ENCODE measurements at places on chromosomes 2 and 18.

- DNase-seq, result no peak
Measured at GRCh38 chr2:236653863-236654262, 84.2 kb downstream of the ACKR3 start.

- DNase-seq, result no peak
Measured at GRCh38 chr18:2083691-2084090, 487.6 kb downstream of the METTL4 start.

GRCh38 chr2:2839393-2839781 is 508.3 kb upstream of the MYT1L start:
- DNase-seq, result peak; percentile 34

- DNase-seq, result no peak
Measured at GRCh38 chr2:169778446-169778845, 20.2 kb upstream of the SSB start.

DNA sequence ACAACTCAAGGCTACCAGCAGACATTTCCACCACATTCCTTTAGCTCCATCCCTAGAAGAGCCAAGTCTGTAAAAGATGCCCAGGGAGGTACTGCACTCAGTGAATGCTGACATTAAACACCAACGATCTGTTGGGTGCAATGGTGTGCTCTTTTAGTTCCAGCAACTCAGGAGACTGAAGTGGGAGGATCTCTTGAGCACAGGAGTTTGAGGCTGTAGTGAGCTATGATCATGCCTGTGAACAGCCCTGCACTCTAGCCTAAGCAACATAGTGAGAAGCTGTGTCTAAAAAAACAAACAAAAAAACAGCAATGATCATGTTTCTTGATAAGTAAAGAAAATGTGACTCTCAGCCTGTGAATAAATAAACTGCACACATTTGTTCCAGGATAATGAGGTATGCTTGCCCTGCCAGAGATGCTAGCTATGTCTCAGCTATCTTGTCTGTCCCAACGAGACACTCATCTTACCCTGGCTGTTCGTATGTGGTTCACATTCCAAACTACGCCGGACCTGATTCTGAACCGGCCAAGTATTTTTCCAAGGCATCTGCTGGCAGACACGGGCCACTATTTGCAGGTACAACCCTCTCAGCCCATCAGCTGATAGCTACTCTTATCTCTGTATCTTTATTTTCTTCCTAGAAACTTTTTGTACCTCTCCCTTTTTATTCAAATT is 21.8 kb downstream of the TMEM182 start:
- DNase-seq, result no peak

DNA sequence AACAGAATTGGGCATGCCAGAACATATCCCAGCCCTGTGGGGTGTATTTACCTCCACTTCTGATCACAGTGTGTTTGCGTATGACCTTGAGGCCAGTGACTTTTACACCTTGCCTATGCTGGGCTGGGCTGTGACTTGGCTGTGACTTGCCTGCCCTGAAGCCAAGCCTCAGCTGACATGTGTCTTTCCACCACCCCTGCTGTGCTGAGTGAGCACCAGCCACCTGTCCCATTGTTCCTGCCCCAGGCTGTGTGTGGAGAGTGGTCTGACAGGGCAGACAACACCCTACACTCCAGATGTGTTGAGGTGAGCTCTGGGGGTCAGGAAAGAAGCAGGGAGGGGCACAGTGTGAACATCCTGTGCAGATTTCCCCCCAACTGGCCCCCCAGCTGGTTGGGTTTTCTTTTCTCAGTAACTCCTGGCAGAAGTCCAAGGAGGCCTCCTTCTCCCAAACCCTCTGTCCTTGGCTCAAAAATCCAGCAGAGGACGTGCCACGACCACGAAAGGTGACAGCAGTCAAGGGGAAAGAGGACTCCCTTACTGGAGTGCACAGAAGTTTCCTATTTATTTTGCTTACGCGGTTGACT is 5.1 kb upstream of the STEAP3 start:
- DNase-seq, result no peak

DNA sequence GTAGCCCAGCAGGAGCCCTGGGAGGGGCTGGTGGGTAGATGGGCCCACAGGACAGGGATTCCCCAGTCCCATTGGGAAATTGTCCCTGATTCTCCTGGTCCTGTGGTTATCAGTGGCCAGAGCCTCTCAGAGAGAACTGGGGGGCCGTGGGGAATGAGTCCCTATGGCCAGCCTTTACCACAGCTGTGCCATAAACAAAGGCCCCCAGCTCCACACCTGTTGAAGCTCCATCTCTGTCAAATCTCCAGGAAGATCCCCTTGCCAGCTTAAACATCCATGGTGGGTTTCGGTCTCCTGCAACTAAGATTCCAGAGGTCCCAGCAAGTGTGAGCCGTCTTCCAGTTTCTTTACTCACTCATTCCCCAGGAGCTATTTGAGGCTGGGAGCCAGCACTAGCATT is 897.1 kb downstream of the LRRTM4 start:
- DNase-seq, result no peak

DNA sequence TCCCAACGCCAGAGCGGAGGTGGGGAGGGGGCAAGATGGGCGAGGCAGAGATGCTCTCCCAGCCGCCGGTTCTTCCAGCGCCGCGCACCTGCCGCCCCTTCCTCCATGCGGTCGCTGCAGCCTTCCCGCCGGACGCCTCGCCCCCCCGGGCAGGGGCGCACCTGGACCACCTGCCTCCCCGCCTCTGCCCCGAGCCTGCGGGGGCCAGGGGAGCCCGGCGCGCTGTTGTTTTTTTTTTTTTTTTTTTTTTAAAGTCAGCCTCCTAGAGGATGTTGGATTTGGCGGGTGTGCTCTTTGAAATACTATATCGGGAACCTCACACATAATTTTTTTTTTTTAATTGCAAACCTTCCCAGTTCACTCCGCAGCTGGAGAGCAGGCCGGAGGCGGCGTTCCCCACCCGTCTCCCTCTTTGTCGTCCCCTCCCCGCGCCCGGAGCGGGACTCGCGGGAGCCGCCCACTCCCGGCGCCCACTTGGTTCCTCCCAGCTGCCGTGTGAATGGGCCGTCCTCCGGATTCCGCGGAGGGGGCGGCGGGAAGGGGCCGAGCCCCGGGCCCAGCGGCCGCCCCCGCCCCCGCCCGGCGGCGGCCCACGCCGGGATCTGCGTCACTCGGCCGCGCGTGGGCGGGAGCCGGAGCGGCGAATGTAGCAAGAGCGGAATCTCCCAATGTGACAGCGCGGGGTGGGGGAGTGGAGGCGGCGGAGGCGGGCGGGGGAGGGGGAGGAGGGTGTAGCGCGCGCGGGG is 421 bp upstream of the NAB1 start:
- DNase-seq, result peak; percentile 92

- DNase-seq, result no peak
Measured at GRCh38 chr2:240256704-240257637, 116.5 kb upstream of the OTOS start.

DNA sequence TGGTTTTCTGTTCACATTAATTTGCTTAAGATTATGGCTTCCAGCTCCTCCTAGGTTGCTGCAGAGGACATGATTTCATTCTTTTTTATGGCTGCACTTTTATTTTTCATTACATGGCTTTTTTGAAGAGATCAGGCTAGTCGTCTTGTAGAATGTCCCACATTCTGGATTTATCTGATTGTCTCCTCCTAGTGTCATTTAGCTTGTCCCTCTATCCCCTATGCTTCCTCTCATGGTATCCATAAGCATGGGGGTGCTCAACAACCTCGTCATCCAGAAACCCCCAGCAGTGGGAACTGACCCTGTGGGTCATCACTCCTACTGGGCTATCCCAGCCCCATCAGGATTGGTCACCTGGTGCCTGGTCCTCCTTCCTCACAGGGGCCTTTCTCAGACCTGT is 49.6 kb downstream of the SERTAD2 start:
- DNase-seq, result no peak

- no peak for DNase-seq
Measured at GRCh38 chr2:224565452-224566035, 19.6 kb downstream of the CUL3 start.

DNA sequence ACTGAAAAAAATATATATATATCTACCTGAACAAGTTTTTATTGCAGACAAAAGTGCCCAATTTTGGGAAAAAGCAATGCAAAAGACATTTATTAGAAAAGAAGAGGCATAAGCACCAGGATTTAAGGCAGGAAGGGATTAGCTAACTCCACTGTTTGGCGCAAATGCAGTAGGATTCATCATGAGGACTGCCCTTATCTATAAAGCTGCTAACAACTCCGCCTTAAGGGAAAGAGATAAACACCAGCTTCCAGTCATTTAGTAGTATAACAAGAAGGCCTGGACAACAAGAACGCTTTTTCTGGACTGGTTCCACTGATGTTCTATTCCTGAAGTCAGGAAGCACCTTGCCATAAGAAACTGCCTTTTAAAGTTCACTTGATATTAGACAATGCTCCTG is 52.9 kb upstream of the FSHR start:
- DNase-seq, result no peak

GRCh38 chr18:26190506-26190905 is 35.7 kb upstream of the TAF4B start:
- no peak for DNase-seq

DNA sequence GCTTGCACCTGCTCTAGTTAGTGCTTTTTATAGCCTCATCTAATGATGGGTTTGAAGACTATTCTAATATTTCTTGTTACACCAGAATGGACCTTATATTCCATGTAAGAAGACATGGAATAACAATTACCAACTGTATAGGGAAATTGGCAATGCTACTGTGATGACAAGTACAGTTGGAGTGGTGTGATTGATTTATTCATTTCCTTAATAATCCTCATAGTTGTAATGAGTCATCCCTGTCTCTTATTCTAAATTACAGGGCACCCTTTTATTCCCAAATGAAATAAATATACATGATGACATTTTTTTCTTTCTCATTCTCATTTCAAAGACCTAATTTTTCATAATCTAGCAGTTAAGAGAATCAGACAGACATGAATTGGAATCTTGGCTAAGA is 18.3 kb upstream of the TLK1 start:
- DNase-seq, result no peak

- no peak for DNase-seq
Measured at GRCh38 chr18:48514786-48515185, 24.0 kb upstream of the CTIF start.

DNA sequence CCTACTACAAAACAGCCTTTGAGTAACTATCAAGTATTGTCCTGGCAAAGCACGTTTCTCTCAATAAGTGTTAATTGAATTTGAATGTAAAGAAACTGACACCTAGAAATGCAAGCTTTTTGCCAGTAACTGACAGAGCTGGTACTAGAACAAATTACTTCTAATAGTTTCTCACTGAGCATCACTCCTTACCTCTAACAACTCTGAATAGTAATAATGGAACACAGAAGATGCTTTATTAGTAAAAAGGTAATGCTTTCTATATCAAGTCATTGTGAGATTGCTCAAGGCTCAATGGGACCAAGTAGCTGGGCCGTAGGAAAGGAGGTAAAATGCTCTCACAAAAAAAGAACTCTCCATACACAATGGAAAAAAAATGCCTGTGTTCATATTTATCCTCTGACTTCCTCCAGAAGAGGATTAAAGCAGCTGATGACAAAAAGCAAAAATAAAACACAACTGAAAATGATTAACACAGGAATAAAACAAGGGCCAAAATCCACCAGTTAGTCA is 11.8 kb downstream of the RASGRP3 start:
- DNase-seq, result no peak

GRCh38 chr18:22149710-22150109 is 19.7 kb upstream of the GATA6 start:
- no peak for DNase-seq

- no peak for DNase-seq
Measured at GRCh38 chr2:218679119-218679518, 7.2 kb downstream of the STK36 start.

GRCh38 chr2:132417430-132418035 is 928 bp downstream of the GPR39 start:
- no peak for DNase-seq

DNA sequence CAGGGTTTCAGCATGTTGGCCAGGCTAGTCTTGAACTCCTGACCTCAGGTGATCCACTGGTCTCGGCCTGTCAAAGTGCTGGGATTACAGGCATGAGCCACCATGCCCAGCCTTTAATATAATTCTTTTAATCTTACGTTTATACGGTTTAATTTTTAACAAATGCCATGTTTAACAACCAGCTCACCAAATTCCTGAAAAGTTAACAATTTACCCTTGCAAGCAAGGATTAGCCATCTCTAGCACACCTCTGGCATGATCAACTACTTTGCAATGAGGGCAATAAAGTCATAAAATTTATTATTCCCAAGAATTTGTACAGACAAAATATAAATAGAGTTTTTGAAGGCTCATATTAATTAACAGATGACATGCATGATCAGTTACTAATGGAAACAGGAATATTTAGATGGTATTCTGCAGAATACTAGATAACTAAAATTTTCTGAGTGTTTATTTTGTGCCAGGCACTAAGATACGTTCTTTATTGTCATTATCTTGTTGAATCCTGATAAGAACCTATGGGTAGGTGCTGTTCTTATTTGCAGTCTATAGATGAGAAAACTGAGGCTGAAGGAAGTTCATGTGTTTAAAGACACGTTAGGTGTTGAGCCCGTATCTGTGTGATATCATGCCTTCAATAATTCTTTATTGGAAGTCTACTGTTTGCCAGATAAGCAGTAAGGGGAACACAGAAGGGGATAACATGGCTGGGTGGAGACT is 190.1 kb downstream of the CDCA7 start:
- DNase-seq, result no peak

DNA sequence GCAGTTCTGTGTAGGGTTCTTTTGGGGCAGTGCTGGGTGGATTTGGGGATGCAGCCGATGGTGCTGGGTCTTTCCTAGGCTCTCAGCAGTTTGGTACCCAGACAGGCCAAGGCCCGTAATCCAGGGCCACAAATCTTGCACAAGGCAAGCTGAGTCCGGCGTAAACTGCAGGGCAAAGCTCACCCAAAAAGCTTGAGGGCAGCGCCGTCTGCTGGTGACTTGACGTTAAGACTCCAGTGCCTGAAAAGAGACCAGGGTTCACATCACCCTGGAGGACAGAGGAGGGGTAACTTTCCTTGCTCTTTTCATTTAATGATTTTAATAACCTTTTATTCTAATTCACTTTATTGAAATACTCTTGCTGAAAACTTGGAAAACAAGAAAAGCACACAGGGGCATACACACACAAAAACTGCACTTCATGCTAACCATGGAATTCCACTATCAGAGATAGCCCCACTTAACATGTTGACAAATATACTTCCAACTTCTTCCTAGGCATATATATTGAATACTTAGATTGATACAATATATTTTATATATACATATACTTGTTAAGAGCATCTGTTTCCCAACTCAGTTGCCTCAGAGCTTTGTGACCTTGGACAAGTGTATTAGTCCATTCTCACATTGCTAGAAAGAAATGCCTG is 38.9 kb downstream of the CNGA3 start:
- DNase-seq, result peak; percentile 82

- no peak for DNase-seq
Measured at GRCh38 chr2:101040761-101041160, 38.7 kb downstream of the RPL31 start.

DNA sequence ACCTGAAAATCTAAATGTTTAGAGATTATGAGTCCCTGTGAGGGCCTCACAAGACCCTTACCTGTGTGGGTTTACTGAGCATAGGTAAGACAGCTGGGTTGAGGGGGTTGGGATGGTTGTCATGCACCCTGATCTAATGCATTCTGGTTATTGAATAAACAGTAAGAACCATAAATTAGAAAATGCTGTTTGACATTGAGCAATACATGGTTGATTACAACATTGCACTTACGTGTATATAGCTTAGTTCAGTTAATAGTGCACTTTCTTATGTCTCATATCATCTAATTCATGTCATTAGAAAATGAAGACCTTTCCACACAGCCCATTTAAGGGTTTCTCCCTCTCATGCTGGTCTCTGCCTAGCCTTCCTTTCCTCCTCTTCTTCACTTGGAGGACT is 253.5 kb upstream of the ATP5MC3 start:
- DNase-seq, result no peak

Measured in right forelimb (tissue), 1 donor.